ENCODE measurements at places on chromosomes 1 and 21.

GRCh38 chr1:108644984-108645383 is 15.9 kb downstream of the HENMT1 start:
- DNase-seq, result no peak

DNA sequence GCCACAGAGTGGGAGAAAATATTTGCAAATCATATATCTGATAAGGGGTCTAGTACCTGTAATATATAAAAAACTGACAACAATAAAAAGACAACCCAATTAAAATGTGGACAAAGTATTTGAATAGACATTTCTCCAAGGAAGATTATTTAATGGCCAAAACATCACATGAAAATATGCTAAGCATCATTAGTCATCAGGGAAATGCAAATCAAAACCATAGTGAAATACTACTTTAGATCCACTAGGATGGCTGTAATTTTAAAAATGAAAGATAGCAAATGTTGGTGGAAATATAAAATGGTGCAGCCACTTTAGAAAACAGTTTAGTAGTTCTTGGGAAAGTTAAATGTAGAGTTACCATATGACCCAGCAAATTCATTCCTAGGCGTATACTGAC is 118.7 kb upstream of the KIF26B start:
- DNase-seq, result no peak

GRCh38 chr1:226887006-226887405 is 16.6 kb downstream of the PSEN2 start:
- DNase-seq, result no peak

DNA sequence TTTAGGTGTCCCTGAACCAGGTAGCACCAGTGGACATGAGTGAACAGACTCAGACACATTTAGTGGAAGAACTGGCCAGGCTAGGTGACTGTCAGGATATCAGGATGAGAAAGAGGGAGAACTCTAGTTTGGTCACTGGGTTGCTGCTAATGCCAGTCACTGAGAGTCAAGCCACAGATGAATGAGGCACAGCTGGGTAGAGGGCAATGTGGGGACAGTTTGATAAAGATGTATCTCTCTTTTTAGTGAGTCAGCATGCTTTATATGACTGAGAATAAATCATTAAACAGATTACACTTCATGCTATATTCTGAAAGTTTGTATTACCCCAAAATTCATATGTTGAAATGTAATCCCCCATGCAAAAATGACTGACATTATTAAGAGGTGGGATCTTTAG is 87.1 kb downstream of the SELENOF start:
- no peak for DNase-seq

GRCh38 chr1:62180639-62181038 is 14.0 kb upstream of the L1TD1 start:
- DNase-seq, result no peak

DNA sequence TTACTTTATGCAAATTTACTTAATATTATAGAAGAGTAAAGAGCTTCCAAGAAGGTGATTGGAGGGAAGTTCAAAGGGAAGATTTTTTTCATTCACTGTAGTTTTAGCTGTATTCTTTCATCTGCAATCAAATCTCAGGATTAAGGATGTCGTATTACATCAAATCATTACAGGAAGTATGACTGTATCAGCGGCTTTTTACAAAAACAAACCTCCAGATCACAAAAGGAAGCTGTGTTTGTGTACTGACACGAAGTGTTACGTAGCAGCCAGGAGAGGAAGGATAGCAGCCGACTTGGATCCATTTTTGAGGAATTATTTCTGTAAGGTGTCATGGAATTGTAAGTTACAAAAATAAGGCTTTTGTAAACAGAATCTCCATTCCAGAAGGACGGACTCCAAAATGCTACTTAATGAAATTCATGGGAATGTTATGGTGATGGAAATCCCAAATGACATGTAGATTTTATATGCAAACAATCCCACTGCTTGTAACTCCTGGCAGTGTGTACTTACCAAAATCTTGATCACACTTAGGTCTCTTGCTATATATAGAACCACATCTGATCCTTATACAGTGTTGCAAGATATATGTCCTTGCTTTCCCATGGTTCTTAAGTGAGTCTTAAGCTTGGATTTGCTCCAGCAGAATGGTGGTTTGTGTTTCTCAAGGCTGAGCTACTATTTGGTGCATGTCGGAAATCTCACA is 49.8 kb downstream of the KCNJ15 start:
- no peak for DNase-seq

GRCh38 chr1:59480188-59480888 is 183.4 kb downstream of the FGGY start:
- no peak for DNase-seq

DNA sequence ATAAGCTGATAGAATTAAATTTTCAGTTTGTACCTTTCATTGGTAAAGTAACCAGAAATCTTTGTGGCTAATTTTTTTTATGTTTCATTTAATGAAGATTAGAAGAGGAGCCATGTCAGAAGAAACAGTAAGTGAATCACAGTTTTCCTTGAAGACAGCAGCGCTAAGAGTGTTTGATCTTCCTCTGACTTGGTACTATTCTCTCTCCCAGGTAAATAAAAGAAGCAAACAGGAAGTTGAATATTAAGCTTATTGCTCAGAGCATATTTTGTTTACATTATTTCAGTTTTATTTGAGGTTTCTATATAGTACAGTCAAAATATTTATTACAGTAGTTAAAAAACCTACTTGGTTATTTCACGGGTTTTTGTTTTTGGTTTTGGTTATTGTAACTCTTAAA is 3.7 kb downstream of the MIGA1 start:
- DNase-seq, result no peak

All from C1 segment of cervical spinal cord (tissue), 14 donors.